ENCODE measurements at places on chromosomes 5 and 9.

- DNase-seq, result no peak
These were observed 344.3 kb upstream of the ARRDC3 start for GRCh38 chr5:91727463-91727862.

- DNase-seq, result peak; percentile 3
These were observed 245.9 kb downstream of the FSTL4 start for GRCh38 chr5:133366438-133366837.

GRCh38 chr5:100772548-100772947, 130.5 kb downstream of the ST8SIA4 start:
- no peak for DNase-seq

DNA sequence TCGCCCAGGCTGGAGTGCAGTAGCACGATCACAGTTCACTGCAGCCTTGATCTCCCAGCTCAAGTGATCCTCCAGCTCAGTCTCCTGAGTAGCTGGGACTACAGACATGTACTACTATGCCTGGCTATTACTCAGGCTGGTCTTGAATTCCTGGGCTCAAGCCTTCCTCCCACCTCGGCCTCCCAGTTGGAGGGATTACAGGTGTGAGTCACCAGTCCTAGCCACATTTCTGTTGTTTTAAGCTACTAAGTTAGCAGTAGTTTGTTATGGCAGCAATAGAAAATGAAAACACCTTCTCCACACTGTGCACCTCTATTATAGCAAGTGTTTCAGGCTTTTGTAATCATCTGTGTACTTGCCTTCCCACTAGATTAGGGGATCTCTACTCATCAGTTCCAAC, 588.9 kb upstream of the TLE4 start:
- no peak for DNase-seq

- peak; percentile 30 for DNase-seq
These were observed 137.2 kb downstream of the SREK1 start for GRCh38 chr5:66281294-66281693.

- DNase-seq, result no peak
These were observed 244.9 kb upstream of the KCNN2 start for GRCh38 chr5:114116981-114117380.

All from suppressor macrophage treated with lipopolysaccharide for 4 hours (primary cell).